ENCODE measurements at places on chromosomes 6 and 20.

DNA sequence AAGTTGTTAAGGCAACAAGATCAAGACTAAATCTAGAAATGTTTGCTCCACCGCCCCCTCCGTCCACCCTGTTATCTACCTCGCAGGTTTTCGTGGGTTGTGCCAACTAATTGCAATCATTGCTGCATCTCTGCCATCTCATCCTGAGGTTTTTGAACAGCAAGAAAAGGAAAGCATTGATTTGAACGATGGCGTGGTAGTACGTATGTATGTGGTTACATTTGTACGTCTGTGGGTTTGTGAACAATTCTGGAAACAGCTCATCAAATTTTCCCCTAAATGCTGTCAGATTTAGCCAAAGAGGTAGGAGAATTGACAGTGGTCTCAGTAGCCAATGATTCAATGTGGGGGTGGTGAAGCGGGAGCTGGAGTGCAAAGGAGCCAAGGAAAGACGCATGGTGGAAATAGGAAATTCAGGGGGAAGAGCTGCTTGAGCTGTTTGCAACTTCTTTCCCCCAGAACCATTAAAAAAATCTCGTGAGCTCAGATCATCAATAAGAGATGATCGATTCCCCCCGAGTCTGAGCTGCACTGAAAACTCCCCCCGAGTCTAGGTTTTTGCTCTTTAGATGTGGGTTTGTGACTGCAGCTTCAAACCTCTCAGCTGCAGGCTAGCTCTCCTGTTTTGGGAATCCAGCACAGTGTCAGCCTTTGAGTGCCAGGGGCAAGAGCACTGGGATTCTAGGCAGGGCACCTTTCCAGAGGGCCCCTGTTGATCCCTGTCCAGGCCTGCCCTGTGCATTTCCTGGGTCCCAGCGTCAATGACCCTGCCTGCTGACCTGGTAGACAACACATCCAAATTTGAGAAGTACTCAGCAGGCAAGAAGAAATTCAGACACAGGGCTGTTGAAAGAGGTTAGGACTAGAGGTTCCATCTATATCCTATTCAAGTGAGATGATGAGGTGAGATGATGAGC, 72.6 kb upstream of the LY86 start:
- DNase-seq = peak; percentile 43

DNA sequence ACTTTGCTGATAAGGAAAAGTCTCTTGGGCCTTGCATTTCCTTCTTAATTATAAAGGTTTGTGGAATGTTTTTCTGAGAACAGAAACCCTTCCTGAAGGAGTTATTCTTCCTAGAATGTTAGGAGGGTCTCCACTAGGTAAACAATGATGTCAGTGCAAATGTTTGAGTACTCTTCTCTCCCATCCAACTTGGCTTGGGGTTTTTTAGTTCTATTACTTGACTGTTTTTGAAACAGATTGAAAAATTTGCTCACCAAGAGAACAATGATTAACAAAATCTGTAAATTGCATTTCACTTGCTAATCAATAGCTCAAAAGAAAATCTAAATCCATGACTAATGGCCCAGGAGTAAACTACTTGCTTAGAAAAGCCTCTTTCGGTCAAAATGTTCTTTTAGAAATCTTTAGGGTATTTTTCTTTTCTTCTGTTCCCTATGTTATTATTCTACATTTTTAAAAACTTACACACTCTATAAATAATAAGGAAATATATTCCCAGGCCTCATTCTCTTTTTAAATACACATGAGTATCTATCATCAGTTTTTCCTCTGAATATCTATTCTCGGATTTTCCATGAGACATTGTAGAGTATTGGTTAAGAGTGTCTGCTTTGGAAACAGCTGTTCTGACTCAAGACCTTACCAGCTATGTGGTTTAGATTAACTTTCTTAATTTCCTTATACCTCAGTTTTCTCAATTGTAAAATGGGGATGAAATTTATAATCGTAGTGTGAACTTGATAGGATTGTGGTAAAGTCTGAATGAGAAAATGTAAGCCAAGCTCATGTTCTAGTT, 234.2 kb upstream of the CITED2 start:
- no peak for DNase-seq

DNA sequence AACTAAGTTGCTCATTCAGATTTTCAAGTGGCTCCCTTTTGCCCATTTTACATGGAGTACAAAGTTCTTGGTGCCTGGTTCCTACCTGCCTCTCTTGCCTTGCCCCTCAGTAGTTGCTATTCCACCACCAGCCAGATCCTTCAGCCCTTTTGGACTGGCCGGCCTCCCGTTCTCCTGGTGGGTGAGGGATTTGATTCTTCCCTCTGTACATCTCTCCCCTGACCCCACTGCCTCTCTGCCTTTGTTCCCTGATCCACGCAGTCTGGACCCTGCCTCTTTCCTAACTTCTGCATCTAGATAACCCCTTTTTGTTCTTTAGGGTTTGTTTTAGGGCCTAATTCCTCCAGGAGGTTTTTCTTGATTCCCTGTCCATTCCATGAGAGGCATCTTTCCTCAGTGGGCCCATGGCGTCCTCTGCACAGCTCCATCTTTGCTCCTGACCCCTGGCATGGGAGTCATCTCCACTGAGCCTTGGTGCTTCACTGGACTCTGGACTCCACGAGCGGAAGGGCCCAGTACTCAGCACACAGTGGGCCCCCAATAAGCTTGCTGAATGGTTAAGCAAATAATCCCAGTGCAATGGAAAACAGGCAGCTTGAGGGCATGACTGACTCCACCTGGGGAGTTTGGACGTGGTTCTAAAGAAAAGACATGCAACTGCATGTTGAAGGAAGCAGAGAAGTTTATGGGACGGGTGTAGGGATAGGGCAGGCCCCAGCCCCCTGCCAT, 309.3 kb upstream of the SUPT3H start:
- DNase-seq = no peak

DNA sequence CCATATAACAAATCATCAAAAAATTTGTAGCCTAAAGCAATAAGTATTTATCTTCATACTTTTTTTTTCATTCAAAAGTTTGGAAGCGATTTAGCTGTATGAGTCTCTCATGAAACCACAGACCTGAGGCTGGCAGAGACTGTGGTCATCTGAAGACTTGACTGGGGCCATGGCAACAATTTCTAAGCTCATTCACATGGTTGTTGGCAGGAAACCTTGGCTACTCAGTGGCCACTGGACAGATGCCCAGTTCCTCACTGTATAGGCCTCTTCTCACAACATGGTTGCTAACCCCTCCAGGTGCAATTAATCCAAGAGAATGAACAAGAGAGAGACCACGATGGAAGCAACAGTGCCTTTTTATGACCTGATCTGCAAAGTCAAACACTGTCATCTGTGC, 235.9 kb downstream of the BTBD3 start:
- DNase-seq = no peak

GRCh38 chr20:38291966-38292365, 12.0 kb upstream of the BPI start:
- DNase-seq = no peak

DNA sequence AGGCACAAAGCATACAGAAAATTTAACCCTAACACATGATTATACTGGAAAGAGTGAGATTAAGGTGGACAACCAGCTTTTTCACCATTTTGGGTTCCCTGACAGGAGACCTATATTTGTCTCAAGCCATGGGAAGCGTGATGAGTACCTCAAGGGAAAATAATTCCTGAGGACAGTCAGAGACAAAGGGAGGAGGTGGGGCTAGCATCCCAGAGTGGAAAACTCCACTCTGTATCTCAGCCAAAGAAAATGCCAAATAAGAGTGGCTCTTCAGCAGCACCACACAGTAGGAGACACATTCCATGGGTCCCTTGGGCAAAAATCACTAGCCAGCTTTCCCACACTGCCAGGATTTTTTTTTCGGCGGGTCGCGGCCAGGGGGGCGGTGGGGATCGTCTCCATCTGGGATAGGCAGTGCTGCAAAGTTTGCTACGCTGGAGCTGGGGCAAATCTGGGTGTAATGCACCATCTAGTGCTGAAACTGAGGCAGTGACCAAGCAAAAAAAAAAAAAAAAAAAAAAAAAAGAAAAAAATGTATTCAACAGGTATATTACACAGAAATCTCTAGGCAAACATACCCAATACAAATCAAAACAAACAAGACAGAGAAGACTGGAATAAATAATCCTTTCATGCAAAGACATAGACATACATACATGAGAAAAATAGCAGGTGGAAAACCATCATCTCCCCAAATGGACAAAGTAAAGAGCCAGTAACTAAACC, 77.3 kb upstream of the SLC35F1 start:
- DNase-seq = no peak

- DNase-seq = no peak
Measured at GRCh38 chr6:122422614-122423267, 23.3 kb downstream of the HSF2 start.

DNA sequence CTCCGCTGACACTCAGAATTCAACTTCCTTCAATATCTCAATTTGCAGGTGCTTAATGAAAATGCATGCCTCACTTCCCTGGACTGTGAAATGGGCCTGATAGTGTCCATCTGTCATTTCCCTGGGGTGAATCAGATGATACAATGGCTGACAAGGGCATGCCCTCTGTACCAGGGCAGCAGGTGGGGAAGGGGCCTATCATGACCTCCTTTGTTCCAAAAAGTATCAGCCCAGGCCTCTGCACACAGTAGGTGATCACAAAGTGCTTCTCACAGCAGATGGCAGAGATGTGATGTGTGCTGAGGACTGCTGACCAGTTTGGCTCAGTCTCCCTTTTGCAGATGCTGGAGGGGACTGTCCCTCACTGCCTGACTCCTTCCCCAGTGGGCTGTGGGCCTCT, 44.3 kb downstream of the DLGAP4 start:
- DNase-seq = no peak

GRCh38 chr20:44819936-44820335, 9.6 kb upstream of the RIMS4 start:
- DNase-seq = no peak

- DNase-seq = no peak
Measured at GRCh38 chr20:59232618-59233017, 67.8 kb upstream of the EDN3 start.

DNA sequence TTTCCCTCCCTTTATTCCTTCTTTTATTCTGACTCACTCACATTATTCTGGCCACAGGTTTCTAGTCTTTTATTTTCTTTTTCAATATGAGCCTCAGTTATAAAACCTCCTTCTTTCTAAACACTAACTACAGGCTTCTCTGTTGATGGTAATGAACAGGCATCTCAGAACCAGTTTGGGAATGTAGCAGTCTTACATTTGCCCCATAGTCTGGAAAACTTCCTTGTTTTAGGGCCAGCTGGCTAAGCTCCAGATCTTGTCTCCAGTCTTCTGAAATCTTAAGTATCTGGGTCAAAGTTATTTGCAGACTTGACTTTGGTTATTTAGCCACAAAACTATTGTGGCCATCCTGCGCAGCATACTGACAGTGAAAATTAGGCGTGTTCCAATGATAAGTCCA, 97.0 kb upstream of the MAN1A1 start:
- no peak for DNase-seq

DNA sequence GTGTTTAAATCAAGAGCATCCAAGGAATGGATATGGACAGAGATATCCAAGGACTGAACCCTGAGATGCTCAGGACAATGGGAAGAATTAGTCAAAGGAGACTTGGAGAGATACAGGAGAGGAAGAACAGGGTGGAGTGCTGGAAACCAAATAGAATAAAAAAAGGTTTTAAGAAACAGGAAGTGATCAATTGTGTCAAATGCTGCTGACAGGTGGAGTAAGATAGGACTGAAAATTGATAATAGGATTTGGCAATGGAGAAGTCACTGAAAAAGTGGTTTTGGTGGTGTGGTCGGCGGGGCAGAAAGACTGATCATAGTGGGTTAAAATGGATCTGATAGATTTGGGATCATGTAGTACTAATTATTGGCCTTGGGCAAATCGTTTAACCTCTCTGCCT, 37.9 kb upstream of the PNRC1 start:
- no peak for DNase-seq

GRCh38 chr6:56406276-56407269, 159.2 kb upstream of the COL21A1 start:
- no peak for DNase-seq

DNA sequence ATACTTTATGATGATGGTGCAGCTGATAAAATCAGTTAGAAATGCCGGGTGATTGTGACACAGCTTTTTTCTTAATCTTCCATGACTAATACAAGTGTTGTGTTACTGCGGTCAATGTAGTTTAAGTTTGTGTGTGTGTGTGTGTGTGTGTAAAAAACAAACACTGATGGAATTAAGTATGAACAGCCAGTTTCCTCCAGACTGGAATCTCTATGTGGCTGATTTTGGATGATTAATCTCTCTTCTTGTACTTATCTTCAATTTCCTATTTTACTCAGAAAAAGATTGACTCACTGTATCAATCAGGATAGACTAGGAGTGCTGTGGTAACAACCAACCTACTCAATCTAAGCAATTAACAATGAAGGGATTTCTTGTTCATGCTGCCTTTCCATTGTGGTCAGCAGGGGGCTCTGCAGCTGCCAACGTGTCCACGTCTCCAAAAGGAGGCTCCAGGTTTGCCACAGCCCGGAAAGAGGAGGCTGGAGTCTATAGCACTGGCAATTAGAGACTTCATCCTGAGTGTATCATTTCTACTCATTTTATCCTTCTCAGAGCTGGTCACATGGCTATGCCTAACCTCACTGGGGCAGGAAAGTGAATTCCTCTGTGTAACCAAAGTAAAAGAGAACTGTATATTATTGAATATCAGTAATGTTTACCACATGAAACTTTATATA, 107.7 kb downstream of the CD109 start:
- DNase-seq = no peak

DNA sequence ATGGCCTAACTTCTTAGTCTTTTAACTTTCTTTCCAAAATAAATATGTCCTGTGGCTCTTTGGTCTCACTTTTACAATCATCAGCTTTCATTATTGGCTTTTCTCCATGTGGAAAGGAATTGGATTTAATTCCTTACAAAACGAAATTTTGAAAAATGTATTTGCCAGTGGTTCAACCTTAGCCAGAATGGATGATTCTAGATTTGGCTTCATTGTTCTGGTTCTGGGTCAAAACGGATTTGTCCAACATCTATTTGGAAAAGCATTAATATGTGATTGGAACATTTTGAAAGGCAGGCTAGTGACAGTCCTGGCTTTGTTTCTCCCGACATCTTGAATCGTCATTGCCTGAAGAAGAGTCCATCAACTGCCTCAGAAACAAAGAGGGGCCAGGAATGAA, 59.2 kb downstream of the TENT5A start:
- DNase-seq = no peak

DNA sequence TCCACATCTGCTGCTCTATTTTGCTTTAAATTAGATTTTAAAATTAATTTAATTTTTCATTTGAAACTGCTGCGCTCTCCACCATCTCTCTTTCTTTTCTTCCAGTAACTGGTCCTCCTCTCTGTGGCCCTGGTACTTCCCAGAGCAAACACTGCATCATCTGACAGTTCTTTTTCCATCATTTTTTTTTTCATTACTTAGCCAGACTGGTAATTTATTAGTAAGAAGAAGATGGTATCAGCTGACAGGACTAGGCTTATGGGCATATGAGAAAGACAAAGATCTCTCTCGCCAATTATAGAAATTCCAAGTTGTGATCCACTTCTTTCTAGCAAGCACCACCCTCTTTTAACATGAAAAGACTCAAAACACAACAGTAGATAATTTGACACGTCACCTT, 73.7 kb upstream of the FAM184A start:
- no peak for DNase-seq

DNA sequence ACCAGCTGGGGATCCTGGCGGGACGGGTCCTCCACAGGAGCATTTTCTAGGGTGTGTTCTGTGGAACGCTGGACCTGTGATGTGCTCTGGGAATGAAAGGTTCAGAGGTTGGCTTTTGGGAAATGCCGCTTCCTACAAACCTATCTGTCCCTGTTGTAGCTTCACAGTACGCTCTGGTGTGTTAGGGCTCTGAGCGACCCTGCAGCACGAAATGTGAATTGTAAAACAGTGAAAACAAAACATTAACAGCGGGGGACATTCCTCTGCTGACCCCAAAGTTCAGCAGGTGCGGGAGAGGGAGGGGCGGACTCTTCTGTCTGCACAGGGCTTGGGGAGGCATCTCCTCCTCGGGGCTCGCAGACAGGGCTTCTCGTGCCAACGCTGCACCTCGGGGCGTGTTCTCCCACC, 155.9 kb downstream of the NRN1 start:
- no peak for DNase-seq
